ENCODE measurements at places on chromosomes 3 and 15.

- no peak for DNase-seq
Observed at GRCh38 chr15:69164807-69165636, 4.6 kb downstream of the GLCE start.

GRCh38 chr15:59013246-59013873 lies 25.9 kb downstream of the RNF111 start:
- no peak for DNase-seq

GRCh38 chr3:17546500-17547255 lies 195.8 kb downstream of the TBC1D5 start:
- DNase-seq = no peak

DNA sequence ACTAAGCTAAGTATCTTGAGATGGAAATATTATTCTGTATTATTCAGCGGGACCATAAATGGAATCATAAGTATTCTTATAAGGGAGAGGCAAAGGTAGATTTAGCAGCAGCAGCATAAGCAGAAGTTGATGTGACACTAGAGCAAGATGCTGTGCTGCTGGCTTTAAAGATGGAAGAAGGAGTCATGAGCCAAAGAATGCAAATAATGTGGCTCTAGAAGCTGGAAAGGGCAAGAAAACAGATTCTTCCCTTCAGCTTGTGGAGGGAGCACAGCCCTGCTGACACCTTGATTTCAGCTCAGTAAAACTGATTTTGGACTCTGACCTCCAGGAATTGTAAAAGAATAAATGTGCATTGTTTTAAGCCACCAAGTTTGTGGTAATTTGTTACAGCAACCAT lies 144.2 kb upstream of the ANKRD28 start:
- DNase-seq = no peak

- DNase-seq = no peak
Observed at GRCh38 chr15:36156879-36157427, 422.5 kb upstream of the CDIN1 start.

DNA sequence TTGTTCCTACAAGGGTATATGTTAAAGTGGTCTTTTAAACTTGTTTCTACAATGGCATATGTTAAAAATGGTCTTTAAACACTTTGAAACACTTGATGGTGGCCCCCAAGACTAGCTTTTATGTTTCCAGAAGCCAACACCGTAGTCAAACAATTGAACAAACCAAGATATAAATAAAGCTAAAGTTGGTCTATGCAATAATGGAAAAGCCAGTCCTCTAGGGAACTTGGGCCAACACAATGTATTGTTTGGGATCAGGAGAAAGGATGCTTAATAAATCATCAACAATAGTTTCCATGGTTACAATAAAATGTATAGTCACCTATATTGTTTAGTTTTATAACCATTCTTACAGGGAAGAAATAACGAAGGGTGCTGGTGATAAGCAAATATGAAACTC lies 137.2 kb downstream of the RORA start:
- no peak for DNase-seq

DNA sequence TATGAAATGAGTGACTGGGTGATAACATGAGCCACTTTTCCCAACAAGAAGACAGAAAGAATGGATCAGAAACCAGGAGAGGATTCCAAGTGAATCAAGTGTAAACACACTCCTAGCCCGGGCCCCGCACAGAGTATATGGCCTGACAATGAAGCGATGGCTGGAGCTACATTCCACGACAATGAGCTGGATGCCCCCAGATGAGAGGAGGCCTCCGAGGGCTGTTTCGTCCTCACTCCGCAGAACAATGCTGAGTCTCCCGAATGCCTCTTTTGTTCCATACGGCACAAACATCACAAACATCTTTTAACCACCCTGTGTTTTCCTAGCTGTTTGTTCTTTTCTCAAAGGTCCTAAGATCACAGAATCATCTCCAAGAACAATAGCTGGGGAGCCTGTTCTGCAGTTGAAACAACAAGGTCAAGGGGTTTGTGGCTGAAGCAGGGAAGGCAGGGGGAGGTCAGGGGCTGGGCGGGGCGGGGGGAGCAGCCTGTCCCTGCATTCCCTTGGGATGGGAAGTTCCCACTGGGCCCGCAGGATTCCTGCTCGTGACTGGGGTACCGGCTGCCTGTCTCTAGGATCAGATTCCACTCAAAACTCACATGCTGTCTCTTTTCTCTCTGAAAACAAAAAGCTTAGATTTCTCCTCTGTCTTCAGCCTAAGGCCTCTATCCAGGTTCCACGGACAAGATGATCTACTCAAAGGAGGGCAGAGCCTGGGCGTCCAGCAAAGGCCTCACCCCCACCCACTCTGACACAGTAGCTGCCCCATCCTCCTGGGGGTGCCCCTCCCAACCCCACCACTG lies 151.3 kb downstream of the XXYLT1 start:
- DNase-seq = no peak

DNA sequence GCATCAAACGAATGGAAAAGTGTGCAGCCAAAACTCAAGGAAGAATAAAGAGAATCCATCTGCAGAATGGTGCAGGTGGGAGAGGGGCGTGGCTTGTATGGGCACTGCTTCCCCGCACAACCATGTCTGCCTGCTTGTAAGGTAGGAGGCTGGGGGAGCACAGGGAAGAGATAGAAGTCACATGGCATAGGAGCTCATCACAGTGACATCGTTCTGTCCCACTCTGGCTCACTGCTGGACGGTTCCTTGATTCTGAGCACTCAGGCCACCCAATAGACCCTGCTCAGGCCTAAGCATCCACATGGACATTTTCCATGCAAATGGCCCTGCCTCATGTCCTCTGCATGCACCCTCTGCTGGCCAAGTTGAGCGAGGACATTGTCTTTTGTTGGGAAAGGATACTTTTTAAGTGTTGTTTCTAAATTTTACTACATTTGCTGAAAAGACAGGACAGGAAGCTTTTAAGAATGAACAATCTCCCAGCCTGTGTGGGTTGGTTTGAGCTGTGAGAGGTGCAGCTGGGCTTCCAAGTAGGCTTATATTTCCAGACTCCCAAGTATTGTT lies 3.1 kb downstream of the MYLK start:
- no peak for DNase-seq

- DNase-seq = no peak
Observed at GRCh38 chr3:151798466-151798865, 15.4 kb upstream of the AADAC start.

GRCh38 chr15:35958021-35958420 lies 412.1 kb upstream of the DPH6 start:
- DNase-seq = no peak

- DNase-seq = peak; percentile 44
Observed at GRCh38 chr15:82108489-82109078, 62.8 kb upstream of the MEX3B start.

- DNase-seq = no peak
Observed at GRCh38 chr15:59997070-59997701, 6.9 kb upstream of the FOXB1 start.

DNA sequence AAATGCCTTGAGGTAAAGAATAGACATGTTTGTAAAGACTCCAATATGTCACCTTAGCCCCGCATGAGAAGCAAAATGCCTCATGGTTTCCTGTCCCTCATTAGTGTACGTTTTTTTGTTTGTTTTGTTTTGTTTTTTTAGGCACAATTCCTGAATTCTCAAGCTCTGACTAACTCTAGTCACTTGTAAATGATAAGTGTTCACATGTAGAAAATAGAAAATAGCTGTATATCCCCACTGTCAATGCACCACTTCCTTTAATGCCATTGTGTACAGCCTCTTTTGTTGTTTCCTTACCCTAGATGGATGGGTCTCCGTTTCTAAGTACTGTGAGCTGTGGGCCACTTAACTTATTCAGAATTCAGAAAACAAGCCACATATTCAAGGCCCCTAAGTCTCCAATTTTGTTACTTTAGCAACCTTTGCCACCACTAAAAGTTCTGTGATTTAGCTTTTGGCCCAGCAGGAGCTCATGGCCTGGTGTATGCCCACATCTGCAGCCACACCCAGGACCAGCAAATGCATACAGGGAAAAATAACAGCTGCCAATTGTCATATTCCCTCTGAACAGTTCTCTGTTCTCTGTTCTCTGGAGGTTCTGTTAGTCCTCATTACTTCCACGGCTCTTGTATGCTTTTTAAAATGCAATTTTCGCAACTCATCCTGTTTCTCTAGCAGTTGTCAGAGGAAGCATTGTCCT lies 655.5 kb downstream of the GBE1 start:
- no peak for DNase-seq

- no peak for DNase-seq
Observed at GRCh38 chr3:36097209-36097608, 283.1 kb upstream of the STAC start.

- no peak for DNase-seq
Observed at GRCh38 chr3:174208161-174208560, 651.0 kb upstream of the NAALADL2 start.

GRCh38 chr15:77001966-77002365 lies 7.0 kb downstream of the PSTPIP1 start:
- no peak for DNase-seq

DNA sequence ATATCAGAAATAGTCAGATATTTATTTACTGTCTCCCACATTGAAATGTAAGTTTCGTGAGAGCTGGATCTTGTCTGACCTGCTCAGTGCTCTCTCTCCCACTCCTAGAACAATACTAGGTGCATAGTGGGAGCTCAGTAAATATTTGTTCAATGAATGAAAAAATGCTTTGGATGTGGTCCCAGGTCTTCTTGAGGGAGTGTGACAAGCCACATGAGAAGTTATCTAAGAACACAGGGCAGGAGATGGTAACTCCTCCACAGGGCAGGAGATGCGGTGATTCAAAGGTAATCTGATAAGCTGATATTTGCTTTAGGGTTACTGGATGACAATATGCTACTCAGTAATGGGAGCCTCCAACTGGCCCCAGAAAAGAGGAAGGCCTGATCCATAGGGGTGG lies 25.8 kb upstream of the PLA2G4E start:
- DNase-seq = no peak

DNA sequence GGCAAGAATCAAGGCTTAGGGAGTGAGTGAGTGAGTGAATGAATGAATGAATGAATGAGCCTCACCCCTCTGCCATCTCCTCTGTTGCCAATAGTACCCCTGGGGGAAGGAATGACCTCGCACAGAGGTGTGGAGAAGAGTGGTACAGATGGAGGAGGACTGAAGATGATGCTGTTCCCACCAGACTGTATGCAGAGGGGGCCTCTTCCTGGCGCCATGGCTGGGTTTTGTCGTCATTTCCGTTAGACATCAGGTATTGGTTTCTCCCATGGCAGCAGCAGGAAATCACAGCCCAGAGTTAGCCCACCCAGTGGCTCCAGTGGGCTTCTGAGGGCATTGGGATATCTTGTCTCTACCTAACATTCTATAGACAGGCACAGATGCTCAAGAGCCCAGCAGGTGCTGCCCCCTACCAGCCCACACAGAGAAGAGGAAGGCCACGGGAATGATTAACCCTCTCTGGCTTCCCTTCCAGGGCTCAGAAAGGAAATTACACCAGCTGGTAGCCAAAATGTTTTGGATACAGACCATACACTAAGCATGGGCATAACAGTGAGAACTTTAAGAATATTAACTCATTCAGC lies 109.8 kb upstream of the SLC6A11 start:
- no peak for DNase-seq

DNA sequence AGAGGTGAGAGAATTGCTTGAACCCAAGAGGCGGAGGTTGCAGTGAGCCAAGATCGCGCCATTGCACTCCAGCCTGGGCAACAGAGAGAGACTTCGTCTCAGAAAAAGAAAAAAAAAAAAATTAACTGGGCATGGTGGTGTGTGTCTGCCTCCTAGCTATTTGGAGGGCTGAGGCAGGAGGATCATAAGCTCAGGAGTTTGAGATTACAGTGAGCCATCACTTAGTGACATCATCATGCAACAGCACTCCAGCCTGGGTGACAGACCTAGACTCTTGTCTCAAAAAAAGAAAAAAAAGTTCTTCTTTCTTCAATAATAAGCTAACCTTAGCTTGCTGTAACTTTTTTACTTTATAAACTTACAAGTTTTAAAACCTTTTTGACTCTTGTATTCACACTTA lies 99.8 kb downstream of the SLMAP start:
- DNase-seq = no peak

- DNase-seq = no peak
Observed at GRCh38 chr15:29888646-29889045, 66.4 kb upstream of the TJP1 start.

DNA sequence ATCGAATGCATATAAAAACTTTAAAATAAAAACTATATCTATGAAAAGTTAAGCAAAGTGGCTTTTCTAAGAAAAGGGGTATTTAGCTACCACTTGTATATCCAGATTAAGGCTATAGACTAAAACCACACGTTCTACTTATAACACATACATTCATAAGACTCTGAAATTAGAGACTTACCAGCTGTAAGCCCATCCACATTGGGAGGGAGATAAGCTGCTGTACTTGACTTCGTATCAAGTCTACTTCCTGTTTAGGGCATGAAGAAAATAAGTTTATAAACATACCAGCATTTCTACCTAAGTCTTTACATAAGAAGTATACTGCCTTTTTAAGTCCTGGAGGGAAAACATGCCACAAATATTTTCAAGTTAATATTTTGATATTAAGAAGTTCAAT lies 27.7 kb downstream of the AQR start:
- DNase-seq = no peak

GRCh38 chr3:173902871-173903270 lies 505.3 kb downstream of the NLGN1 start:
- no peak for DNase-seq

DNA sequence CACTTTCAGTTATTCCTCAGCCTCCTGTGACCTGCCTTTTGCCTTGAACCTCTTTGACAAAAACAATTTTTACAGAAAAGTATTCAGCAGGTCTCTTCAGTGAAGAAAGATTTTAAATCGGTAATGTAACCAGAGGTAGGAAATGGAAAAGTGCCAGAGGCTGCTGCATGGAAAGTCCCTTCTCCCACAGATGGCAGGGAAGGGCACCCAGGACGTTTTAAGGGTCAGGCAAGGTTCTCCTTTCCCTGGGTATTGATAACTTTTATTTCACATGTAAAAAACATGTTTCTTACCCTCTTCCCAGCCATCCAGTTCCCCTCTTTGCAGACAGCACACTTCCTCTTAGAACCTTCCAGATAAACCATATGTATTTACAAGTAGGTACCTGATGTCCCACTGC lies 185.6 kb downstream of the OR4M2 start:
- no peak for DNase-seq

GRCh38 chr15:99110581-99111320 lies 5.9 kb downstream of the SYNM start:
- DNase-seq = no peak

DNA sequence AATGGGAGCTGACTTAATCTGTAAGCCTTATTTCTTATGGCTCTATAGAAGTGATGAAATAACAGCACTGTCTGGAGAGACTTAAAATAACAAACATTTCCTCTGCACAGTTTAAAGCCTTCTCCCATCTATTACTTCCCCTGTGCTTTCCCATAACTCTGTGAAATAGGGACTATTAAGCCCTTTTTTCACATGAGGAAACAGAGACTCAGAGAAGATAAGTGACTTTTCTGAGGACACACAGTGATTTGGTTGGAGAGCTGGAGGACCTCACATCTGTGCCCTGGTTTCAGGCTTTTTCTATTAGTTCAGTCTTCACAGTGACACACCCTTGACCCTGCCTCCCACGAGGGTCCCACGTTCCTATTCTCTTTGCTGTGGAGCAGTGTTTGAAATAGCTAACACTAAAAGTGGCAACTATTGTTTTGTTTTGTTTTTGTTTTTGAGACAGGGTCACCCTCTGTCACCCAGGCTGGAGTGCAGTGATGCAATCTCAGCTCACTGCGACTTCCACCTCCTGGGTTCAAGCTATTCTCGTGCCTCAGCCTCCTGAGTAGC lies 82.9 kb downstream of the ST6GAL1 start:
- DNase-seq = no peak

- no peak for DNase-seq
Observed at GRCh38 chr3:31132132-31132769, 237.8 kb upstream of the GADL1 start.

- DNase-seq = no peak
Observed at GRCh38 chr15:93235926-93236780, 147.1 kb upstream of the RGMA start.
